CMK (cell line): ENCODE measurements at places on chromosomes 3 and 15.

GRCh38 chr3:17882981-17883380 is 140.6 kb upstream of the TBC1D5 start:
- DNase-seq = no peak

DNA sequence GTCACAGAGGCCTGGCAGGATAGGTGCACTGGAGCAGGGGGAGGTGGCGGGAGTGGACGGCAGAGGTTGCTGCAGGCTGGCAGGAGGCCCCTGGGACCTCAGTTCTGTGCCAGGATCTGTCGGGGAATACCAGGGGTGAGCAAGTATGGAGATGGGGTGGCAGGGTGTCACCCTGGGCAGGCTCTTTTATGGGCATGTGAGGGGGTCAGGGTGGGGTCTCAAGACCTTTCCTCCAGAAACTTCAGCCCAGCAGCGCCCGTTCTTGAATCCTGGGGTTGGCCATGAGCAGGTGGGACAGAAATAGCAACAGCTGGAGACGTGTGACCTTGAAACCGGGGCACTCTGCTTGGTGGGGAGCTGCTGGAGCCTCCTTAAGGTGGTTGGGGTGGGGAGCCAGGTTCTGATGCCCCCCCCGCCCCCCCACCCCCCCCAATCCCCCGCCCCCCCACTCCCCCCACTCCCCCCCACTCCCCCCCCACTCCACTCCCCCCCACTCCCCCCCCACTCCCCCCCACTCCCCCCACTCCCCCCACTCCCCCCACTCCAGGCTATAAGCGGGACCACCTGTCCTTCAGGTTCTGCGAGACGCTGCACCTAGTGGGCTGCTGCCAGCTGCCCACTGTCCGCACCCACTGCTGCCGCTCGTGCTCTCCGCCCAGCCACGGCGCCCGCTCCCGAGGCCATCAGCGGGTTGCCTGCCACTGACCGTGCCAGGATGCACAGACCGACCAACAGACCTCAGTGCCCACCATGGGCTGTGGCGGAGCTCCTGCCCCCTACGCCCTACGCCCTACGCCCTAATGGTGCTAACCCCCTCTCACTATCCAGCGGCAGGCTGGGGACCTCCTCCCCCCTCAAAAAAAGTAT is 84.9 kb downstream of the TBC1D2B start:
- no peak for DNase-seq

GRCh38 chr3:131553495-131554247 is 50.9 kb upstream of the MRPL3 start:
- no peak for DNase-seq

DNA sequence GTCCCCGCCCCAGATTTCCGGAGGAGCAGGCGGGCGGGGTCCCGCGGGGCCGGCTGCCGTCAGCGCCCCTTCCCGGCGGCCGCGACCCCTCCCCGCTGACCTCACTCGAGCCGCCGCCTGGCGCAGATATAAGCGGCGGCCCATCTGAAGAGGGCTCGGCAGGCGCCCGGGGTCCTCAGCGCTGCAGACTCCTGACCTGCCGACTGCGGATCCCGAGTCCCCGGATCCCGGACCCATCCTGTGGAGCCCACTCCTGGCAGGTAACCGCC is at the start of gene TRH:
TSS of gene TRH (plus strand) at position 157 of the 269 bp plus-strand sequence. CDS start 1,097 bp downstream, outside the sequence.
- no peak for DNase-seq

DNA sequence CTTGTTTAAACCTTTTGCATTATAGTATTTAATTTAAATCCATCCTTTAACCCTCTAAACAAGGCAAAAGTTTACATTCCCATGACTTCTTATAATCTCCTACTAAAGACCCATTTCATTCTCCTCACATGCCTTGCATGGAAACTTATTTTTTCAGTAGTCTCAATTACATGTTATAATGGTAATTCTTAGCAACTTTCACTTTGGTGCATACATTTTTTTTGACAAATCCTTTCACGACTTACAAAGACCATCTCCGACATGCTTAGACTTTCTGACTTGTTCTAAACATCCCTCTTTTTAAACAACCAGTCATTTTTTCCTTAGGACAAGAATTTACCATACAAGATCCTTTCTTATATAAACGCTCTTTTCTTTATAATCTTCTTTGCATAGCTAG is 615.4 kb upstream of the GBE1 start:
- no peak for DNase-seq

DNA sequence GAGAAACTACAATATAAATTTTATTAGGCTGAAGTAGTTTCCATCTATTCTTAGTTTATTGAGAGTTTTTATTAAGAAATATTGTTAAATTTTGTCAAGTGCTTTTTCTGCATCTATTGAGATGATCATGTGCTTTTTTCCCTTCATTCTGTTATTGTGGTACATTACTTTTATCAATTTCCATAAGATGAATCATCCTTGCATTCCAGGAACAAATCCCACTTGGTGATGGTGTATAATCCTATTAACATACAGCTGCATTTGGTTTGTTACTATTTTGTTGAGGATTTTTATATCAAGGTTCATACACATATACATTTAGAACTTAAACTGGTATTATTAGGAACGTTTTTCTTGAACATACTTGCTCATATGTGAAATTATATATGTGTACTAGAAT is 199.8 kb downstream of the TBC1D5 start:
- no peak for DNase-seq

DNA sequence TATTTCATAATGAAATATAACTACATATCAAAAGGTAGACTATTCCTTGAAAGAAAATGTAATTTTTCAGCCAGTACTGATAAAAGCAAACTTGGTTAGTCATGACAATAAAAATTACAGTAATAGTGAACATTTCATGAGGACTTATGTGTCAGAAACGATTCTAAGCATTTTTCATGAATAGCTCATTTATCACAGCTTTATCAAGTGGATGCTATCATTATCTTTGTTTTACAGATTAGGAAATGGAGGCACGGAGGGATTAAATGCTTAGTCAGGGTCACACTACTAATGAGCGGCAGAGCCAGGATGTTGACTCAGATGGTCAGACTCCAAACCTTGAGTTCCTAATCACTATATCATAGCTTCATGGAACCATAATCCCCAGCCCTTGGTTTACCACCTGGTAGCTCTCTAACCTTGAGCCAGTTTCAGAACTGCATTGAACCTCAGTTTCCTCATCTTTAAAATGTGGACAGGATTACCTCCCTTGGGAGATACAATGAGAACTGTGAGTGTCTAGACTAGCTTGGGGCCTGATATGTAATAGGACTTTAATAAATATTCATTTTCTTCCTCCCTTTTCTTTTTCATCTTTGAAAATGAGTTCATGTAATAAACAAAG is 85.4 kb downstream of the TNIK start:
- no peak for DNase-seq

GRCh38 chr3:169695031-169695430 is 31.5 kb upstream of the MECOM start:
- DNase-seq = no peak

DNA sequence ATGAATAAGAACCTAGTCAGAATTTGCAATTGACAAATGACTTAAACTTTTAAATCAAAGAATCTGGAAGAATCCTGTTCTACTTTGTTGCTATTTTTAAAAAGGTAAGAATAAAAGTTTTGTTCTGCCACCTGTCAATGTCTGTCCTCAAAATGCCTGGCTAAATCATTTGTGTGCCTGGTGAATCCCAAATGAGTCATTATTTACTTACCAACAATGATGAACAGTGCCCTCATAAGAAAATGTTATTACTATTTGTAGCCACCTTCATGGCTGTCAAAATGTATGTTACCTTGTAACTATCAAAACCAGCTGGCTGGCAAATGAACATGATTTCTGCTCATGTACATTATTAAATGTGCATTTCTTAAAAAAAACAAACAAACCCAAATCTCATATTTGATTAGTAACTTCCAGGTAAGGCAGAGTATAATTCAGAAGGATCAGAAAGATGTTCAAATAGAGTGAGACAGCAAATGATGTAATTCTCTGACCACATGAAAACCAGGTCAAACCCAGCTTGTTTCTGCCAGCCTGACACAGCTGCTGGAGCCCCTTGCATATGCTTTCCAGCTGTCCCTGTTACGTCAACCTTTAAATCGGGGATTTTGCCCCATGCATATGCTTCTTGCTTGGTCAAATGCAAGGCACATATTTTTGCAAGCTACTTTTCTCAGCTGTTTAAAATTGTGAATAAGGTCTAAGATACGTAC is 137.9 kb downstream of the SSR3 start:
- DNase-seq = no peak

- DNase-seq = no peak
Observed at GRCh38 chr3:58188921-58189451, 21.8 kb downstream of the DNASE1L3 start.

DNA sequence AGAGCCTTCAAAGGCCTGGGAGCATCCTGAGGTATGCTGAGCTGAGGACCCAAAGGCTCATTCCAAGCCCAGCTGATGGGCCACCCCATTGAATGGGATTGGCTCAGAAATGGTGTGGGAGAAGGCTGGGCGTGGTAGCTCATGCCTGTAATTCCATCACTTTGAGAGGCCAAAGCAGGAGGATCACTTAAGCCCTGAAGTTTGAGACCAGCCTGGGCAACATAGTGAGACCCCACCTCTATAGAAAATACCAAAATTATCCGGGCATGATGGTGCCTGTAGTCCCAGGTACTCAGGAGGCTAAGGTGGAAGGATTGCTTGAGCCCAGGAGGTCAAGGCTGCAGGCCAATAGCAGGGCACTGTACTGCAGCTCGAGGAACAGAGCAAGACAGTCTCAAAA is 43.8 kb upstream of the ADAMTSL3 start:
- no peak for DNase-seq

- DNase-seq = no peak
Observed at GRCh38 chr15:95269242-95270183, 1038.2 kb downstream of the MCTP2 start.

- no peak for DNase-seq
Observed at GRCh38 chr3:155682426-155683343, 62.2 kb downstream of the PLCH1 start.

DNA sequence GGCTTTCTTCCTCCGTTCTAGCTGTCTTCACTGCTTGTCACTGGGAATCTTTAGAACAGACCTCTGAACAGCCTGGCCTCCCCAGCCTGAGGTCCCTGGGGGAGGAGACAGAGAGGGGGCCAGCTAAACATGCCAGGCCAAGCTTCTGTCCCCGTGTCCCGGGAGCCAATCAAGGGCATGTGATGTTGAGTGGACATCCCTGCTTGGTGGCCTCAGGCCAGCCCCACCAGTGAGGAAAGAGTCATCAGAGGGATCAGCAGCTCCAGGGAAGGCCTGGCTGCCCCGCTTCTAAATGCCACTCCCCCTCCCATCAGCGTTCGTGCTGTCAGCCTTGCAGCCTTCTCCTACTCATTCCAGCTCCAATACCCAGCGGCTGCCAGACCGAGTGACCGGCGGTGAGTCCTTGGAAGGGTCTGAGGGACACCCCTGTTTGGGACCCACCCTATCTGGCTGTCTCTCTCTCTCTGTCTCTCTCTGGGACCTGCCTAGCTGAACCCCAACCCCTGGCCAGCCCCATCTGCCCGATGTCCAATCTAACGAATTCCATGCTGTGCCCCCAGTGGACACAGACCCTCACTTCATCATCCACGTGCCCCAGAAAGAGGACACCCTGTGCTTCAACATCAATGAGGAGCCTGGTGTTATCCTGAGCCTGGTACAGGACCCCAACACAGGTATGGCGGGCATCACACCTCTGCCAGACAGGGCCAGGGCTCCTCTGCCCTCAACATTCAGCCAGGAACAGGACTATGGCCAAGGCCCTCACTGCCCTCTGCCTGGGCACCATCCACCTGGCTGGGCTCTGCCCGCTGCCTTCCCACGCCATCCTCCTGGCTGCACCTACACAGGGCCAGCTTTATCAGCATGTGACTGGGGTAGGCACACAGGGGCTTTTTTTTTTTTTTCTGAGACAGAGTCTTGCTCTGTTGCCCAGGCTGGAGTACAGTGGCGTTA is 6.6 kb upstream of the ITIH3 start:
- no peak for DNase-seq

GRCh38 chr15:78739996-78740903 is 71.0 kb downstream of the ADAMTS7 start:
- DNase-seq = peak; percentile 49

GRCh38 chr15:72936237-72936636 is 116.0 kb upstream of the NEO1 start:
- DNase-seq = no peak

DNA sequence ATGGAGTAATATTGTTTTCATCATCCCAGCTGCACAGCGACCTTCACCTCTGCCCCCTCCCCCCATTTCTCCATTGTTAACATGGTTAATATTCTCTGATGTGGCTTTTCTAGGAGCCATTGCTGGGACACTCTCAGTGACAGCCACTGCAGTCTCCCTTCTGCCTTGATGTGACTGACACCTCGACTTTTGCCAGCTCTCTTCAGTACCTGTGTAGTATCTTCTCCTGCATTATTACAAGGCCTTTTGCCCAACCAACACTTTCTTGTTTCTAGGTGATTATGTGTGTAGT is 179.8 kb downstream of the CLSTN2 start:
- no peak for DNase-seq

- DNase-seq = peak; percentile 26
Observed at GRCh38 chr3:148943506-148944205, 47.7 kb upstream of the GYG1 start.

GRCh38 chr3:55454611-55455010 is 32.5 kb downstream of the WNT5A start:
- DNase-seq = no peak

- no peak for DNase-seq
Observed at GRCh38 chr15:90344662-90345061, 7.4 kb upstream of the ZNF774 start.

- no peak for DNase-seq
Observed at GRCh38 chr3:141840737-141841544, 35.5 kb upstream of the ATP1B3 start.

DNA sequence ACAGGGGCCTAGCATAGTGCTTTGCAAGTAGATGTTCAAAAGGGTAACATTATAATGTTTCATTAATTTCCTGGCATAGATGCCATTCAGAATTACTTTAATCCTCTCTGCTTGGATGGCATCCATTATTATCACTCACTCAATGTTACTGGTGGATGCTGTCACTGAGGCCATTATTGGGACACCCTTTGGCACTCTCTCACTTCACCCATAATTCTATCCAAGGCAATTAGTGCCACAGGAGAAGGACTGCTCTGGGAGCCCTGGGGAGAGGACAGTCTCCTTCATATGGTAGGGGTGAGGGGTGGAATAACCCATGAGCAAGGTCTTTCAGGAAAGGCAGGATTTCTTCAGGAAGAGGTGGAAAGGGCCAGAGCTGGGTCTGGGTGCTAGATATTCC is 28.7 kb upstream of the SLC28A1 start:
- DNase-seq = no peak

GRCh38 chr15:63187589-63188226 is 1.7 kb upstream of the RAB8B start:
- no peak for DNase-seq

GRCh38 chr3:86234506-86235254 is 756.3 kb downstream of the VGLL3 start:
- DNase-seq = no peak

DNA sequence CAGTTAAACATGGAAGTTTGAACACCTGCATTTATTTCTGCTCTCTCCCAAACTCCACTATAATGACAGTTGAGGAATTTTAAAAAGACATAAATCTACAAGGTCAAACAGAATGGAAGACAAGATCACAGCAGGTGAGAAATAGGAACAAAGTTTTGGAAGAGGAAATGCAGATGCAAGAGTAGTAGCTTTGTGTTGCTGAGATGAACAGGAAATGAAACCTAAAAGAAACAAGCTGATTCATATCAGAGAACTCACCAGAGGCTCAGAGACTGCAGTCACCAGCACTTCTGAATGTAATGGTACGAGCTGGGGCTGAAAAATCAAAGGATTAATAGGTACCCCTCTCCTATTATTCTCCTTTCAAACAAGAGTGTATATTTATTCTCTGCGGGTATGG is 459.9 kb downstream of the RAP2B start:
- no peak for DNase-seq
